ENCODE measurements at places on chromosomes 3 and 15.

- DNase-seq, result no peak
Observed at GRCh38 chr3:48546203-48546829, 10.3 kb downstream of the PFKFB4 start.

DNA sequence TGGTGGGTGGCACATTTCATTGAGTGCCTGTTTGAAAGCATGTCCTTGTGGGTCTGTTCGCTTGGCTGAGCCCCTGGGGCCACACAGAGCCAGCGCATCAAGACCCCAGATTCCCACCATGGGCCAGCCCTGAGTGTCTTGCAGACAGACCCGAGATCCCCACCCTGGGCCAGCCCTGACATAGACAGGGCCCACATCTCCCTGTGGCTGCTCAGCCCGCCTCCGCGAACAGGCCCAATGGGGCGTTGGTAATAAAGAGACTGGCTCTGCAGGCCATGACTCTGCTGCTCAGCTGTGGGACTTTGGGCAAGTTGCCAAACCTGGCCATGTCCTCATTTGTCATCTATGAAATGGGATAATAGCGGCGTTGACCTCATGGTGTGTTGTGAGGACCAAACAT, 22.6 kb downstream of the FAH start:
- no peak for DNase-seq

- DNase-seq, result no peak
Observed at GRCh38 chr3:195807681-195808121, 4.0 kb downstream of the MUC4 start.

- no peak for DNase-seq
Observed at GRCh38 chr3:62453448-62453847, 80.1 kb upstream of the FEZF2 start.

DNA sequence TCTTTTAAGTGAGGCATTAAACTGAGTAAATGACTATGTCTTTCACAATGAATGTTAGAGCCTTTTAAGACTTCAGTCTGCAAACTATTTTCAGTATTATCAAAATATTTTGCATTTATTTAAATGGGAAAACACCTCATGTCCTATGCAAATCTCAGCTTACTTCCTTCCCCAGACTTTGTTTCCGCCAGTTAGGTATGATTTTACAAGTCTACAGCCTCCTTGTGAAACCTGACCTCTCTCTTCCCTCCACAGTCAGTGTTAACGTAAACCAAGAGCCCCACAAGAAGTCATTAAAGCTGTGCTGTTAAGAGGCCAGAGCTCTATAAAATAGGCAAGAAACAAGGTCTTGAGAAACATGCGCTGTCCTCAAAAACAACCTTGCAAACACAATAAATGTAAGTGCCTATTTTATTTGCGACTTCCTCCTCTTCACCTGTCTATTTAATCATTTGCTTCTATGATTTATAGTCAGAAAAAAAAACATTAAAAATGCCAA, 48.3 kb downstream of the PRTG start:
- no peak for DNase-seq

DNA sequence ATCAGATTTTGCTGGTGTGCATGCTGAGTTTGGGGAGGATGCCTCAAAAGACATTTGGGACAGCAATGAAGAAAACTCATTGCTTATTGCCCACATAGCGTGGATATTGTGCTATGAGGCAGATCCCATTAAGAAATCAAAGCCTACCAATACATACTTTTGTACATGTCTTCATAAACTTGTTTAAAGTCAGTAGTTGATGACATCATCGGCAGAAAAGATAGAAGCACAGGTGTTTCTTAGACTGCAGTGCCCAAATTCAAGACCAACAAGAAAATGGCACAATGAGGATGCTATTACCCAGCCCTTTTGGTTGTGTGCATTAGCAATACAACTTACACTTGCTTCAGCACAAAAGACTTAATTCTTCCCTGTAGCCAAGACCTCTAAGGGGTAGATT, 428.7 kb upstream of the RARB start:
- no peak for DNase-seq

GRCh38 chr3:47057212-47057671, 77.8 kb downstream of the NBEAL2 start:
- DNase-seq, result no peak

DNA sequence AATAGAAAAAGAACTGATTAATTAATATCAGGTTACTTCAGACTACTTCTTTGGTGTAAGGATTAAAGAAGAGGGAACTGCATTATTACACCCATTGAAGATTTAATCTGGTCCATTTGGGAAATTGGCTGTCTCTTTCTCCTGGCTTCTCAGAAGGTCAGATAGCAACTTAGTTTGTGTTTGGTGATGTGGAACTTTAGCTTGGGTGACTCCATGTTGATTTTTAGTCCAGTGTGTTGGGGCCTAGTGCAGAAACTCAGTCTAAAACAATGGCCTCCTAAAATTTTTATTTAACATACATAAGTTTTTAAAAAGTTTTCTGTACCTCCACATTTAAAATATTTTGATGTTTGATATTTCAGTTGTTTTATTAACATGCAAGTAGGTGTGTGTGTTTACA, 27.6 kb upstream of the GPD1L start:
- DNase-seq, result no peak

DNA sequence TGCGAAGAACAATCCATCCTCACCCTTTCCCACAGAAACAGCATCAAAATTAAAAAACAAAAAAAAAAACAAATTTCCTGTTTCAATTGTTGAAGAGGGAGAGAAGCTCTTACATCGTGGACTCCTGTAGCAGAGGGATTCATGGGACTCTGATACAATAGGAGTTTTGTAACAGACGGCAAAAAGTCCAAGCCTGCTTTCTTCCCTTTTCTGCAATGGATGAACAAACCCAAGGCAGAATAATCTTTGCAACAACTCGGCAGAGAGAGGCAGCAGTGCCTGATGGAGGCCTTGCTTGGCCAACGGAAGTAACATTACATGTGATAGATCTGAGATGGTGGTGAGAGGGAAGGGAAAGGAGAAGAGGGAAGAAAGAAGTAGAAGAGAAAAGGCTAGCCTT, 26.9 kb downstream of the CCR4 start:
- DNase-seq, result no peak

DNA sequence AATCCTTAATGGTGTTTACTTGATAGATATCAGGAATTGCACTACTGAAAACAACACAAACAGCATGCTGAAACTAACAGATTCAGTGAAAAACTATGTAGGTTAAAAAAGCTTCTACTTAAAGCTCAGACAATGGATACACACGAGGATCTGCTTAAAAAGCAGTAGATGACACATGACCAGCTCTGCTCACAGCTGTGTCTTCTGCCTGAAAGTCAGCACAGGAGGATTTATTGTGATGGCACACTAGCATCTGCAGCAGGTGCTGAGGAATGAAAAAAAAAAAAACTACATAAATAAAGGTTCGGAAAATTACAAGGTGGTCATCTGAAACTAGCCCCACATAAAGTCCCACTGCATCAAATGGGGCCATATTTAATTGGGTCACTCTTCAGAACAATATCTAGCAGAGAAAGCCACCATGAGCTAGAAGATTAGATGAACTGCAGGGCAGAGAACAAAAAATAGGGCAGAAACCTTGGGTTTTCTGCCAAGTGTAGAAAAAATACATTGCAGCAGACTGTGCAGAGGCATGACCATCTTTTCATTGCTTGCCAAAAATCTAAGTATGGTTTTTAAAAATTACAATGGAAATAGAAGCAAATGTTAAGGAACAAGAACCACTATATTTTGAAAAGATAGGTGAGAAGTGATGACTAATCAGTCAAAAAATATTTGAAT, 13.2 kb upstream of the GOLM2 start:
- no peak for DNase-seq

GRCh38 chr3:114058646-114059045, 2.1 kb downstream of the QTRT2 start:
- DNase-seq, result no peak

- no peak for DNase-seq
Observed at GRCh38 chr15:68730471-68730919, 90.2 kb downstream of the ANP32A start.

DNA sequence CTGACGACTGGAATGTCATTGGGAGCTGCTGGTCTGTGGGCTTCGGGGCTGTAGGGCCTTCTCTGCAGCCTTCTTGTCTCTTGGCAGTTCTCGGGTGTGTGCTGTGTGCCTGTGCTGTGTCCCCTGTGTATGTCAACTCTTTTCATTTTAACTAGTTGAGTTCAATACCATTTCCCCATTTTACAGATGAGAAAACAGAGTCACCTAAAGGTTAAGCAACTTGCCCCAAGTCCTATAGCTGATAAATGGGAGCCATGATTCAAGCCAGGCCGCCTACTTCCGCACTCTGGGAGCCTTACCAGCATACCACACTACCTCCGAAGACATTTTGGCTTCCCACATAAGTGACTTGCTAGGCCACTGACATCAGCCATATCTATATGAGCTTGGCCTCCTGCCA, 85.7 kb downstream of the FAM81A start:
- no peak for DNase-seq

DNA sequence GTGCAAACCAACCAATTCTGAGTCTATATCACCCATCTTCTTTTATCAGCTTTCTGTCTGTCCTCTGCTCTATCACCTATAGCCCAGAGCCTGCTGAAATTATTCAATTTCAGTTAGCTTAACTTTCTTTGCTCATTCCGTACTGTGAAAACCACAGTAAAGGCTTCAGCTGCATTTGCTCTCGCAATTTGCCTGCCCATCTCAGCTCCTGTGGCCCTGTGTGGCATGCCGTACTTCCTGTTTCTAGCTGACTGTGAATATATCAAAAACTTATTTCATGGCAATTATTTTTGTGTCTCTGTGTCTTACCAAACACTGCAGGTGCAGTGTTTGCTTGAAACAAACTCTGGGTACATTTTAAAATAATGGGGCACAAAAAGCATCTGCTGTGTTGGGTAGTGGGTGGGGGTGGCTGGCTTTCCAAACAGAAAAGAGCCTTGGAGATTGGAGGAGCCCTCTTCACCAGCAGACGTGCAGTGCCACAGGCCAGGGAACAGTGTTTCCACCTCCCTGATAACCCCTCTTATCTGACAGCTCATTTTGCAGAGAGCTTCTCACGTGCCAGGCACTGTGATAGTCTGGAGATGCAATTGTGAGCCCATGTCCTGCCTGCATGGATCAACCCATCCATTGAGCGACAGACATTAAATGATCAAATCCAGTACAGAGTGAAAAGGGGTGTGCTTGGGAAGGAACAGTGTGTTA, 45.2 kb downstream of the GASK1A start:
- no peak for DNase-seq
